Hematopoietic multipotent progenitor cell treated with erythropoietin and hydrocortisone succinate and interleukin-3 and kit ligand, for 4 days (in vitro differentiated cells): ENCODE measurements at places on chromosomes 6 and 20.

DNA sequence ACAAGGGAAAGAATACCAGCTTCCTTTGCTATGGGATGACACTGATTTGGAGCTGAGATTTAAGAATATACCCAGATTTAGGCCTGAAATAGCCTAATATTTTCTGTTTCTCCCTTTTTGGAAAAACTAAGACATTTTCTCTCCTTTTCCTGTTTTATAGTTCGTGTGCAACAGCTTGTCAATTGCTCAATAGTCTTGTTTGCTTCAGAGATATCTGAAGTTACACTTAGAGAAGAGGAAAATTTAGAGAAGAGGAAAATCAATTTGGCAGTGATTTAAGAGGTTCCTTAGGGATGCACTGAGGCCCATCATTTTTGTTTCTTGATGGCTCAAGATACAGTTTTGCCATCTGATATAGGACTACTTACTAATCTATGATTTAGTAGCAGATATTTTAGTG, 398.6 kb downstream of the RFPL4B start:
- DNase-seq = no peak

GRCh38 chr6:105936972-105937371, 149.2 kb upstream of the PRDM1 start:
- DNase-seq = no peak

GRCh38 chr6:226516-227073, 65.7 kb upstream of the DUSP22 start:
- no peak for DNase-seq

GRCh38 chr20:21101932-21102575, 4.1 kb downstream of the LINC00237 start:
- DNase-seq = peak; percentile 34

GRCh38 chr6:160270347-160270746, 11.7 kb upstream of the SLC22A2 start:
- DNase-seq = no peak

- DNase-seq = peak; percentile 64
These were observed 48.1 kb upstream of the SMLR1 start for GRCh38 chr6:130778946-130779657.

DNA sequence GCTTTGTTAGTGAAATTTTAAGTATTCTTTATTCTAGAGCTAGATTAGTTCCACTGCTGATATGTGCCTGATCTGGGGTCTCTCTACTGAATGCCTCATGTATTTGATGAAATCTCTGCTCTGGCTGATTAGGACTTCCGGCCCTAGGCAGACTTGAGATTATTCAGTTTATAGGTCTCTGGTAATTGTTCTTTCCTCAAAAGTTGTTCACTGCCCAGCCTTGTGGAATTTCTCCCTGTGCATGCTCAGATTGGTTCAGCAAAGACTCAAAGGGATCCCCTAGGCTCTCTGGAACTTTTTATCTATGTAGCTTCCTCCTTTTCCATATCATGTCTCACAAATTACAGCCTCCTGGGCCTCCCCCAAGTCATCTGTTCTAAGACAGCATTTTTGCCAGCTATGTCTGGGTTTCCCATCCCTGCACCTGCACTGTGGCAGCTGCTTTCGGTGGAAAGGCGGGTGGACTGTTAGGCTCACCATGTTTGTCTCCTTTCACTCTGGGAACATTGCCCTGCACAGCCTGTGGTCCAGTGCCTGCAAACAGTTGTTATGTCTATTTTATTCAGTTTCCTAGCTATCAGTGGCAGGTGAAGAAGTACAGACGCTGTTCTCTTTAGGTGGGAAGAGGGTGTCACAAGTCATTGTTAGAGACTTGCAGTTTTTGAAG, 73.7 kb downstream of the RPP40 start:
- no peak for DNase-seq

GRCh38 chr6:135129136-135129856, 51.8 kb upstream of the MYB start:
- DNase-seq = peak; percentile 69

- peak; percentile 28 for DNase-seq
These were observed 303.4 kb downstream of the PLCB1 start for GRCh38 chr20:8435285-8436035.

DNA sequence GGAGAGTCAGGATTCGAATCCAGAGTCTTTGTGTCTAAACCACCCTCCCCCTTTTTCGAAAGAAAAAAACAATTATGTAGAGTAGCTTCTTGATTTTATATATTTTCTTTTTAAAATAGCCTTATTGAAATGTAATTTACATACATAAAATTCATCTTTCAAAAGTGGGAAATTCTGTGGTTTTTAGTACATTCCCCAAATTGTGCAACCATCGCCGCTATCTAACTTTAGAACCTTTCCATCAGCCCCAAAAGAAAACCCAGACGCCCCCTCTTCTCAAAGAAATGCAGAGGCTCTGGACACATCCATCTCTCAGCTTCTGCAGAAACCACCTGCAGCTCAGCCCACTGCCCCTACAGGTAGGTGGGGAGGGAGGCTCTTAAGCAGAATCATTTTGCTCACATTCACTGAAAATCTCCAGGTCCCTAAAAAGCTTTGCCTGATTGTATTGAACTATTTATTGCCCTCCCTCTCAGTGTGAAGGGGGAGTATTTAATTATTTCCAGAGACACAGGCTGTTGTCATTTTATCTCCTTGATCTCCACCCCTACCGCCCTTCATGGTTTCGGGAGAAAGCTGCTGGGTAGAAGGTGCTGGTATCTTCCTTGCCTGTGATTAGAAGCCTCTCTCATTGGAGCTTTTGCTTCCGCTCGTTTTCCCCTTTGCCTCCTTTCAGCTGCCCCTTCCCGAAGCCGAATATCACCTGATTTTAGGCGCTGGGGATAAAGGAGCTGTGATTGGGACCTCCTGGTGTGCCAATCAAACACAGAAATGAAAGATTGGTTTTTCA, 68.7 kb upstream of the KCNG1 start:
- no peak for DNase-seq

- no peak for DNase-seq
These were observed 71.7 kb downstream of the ATP9A start for GRCh38 chr20:51696304-51697071.

- DNase-seq = peak; percentile 77
These were observed 154.7 kb upstream of the LAMP5 start for GRCh38 chr20:9359561-9360308.

DNA sequence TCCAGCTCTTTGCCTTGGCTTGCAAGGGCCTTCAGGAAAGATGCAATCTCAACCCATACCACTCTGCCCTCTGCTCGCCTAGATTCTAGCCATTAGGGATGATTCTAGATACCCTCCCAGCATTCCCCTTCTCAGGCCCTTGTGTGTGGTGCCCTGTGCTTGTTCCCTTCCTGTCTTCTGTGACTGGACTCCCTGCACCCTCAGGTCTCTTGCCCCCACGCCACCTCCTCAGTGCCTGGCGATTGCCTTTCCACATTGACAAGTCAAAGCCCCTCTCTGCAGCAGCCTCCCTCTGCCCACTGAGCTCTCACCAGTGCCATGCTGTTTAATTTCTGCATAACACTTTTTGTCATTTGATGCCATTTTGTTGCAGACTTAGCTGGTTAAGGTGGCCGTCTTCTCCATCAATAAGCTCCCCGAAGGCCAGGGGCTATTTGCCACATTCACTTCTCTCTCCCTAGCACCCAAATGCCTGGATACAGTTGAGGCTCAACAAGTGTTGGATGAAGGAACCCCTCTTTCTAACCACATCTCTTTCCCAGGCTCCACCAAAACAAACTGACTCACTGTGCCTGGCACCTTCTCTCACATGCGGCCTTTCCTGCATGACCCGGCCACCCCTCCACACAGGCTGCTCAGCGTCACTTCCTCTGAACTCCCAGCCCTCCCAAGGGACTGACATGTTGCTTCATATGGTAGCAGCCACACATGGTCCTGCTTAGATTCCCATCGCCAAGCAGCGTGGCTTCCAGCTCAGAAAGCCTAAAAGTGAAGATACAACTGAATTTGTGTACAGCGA, 4.6 kb upstream of the TXNDC5 start:
- DNase-seq = no peak

DNA sequence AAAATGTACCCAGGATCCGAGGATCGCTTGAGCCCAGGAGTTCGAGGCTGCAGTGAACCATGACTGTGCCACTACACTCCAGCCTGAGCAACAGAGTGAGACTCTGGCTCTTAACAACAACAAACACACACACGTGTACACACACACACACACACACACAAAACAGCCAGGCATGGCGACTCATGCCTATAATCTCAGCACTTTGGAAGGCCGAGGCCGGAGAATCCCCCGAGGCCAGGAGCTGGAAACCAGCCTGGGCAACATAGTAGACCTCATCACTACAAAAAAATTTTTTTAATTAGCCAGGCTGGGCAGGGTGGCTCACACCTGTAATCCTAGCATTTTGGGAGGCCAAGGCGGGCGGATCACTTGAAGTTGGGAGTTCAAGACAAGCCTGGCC, 23.3 kb upstream of the ARFGEF2 start:
- DNase-seq = no peak

DNA sequence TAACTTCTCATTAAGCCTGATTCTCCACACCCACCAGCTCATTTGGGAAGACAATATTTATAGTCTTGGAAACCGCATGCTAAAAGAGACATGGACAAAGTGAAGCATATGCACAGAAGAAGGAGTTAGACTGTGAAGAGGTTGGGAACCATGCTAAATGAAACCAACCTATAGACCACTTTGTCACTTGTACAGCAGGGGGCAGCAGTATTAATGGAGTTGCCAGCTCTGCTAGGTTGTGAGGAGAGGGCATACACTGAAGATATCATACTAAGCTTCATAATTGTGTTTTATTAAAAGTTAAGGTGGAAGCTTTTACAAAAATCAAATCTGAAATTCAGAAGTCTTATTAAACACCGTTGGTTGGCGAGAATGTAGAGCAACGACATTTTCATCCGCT, 38.3 kb upstream of the HMGCLL1 start:
- peak; percentile 46 for DNase-seq

DNA sequence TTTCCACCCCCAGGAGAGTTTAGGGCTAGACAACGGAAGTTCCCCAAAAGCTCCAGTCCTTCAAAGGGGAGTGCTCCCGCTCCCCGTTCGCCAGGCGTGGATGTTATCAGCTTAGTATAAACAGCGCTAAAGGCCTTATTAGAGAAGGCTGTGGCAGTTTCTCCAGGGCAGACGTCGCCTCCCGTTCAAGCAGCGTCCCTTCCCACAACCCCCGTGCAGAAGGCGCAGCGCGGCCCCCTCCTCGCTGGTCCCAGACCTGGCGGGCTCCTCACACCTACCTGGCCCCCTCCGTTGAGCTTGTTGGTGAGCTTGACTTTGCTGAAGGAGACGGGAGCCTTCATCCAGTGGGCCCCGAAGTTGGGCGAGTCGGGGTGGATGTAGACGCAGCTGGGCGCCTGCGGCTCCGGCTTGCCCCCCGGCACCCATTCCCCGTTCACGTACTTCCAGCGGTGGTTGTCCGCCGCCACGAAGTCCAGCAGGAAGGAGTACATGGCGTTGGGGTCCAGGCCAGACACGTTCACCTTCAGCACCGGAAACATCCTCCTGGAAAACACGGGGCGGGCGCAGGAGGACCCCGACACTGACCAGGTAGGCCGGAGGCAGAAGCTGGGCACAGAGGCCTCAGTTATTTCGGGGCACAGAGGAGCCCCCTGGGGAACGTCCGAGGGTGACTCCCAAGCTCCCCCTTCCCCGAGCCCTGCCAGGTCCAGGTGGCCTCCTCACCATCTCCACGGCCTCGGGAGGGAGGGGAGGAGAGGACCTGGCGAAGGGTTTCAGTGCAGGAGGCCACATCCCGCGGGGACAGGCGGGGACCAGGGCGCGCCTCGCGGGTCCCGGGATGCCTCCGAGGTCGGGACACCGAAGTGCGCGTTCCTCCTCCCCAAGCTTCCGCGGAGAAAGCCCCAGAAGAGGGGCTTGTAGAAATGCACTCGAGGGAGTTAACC, 1.1 kb downstream of the TBXT start:
- DNase-seq = no peak
